ENCODE measurements at places on chromosomes 11 and 22. TPM values are rescaled to one million over a fixed set of nuclear protein-coding genes. Genes with fewer than 3 reads are reported as not detected.

GRCh38 chr11:114064216-114064615 lies 4.7 kb downstream of the ZBTB16 start:
- no peak for DNase-seq

- DNase-seq: no peak
Measured at GRCh38 chr22:35864545-35865165, 147.0 kb downstream of the APOL5 start.

DNA sequence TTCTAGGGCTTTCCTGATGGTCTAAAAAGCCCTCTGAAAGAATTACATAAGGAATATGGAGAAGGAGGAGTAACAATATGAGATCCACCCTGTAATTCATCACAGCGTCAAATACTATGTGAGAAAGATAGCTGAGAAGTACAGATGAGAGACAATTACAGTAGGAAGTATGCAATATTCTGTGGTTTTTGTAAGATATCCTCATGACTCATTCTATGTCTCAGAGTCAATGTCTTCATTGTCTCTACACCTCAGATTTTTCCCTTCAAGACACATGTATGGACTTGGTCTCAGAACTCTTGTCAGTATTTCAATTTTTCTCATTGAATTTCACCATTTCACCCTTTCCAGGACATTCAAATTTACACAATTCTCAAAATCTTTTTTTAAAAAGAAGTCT lies 343.3 kb upstream of the CTSC start:
- peak; percentile 93 for DNase-seq

The ZP1 gene
- total RNA-seq: 1.9 TPM

The FAM111A gene
- total RNA-seq: 51.4 TPM

Measured in HT1080 (cell line).